ENCODE measurements at places on chromosomes 13 and 19. TPM values are rescaled to one million over a fixed set of nuclear protein-coding genes. Genes with fewer than 3 reads are reported as not detected.

DNA sequence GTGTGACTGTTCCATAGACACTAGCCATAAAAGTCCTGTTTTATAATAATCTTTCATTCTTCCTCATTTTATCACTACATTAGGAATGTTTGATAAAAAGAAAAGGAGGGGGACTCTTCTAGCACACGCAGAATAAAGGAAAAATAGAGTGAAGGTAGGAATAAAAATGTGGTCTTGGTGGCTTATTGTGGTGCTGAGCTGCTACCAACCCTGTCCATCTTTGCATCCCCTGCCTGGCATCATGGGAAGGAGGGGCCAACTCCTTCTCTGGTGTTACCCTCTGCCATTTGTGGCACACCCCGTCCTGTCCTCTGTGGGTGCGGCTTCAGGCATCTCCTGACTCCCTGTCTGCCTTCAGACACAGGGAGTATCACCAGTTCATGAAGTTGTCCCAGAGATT lies 104.9 kb upstream of the ZNF536 start:
- DNase-seq = no peak

GRCh38 chr13:112178769-112179168 lies 111.8 kb downstream of the SOX1 start:
- no peak for DNase-seq

DNA sequence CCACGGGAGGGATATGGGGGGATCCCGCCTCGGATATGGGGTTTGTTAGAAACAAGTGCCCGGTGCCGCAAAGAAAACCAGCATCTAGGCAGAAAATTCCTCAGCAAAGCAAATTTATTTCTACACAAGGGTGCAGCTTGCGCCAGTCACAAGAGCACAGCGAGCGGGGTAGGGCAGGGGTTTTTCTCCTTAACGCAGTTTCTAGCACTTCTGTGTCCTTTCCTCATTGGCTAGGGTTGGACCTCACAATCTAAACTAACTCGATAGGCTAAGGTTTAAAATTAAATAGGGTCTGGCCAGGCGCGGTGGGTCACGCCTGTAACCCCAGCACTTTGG lies 595 bp downstream of the ZNF440 start:
- no peak for DNase-seq

FXYD3 gene
- 5.7 TPM for total RNA-seq

GALP gene
- total RNA-seq = not detected
